CD4-positive, alpha-beta T cell treated with Interferon alpha-2 for 1 hour (primary cell): ENCODE measurements at places on chromosomes 2 and 18.

GRCh38 chr2:191638079-191638801 is 39.7 kb upstream of the NABP1 start:
- DNase-seq, result no peak

GRCh38 chr2:167825664-167826063 is 421.7 kb downstream of the STK39 start:
- no peak for DNase-seq

DNA sequence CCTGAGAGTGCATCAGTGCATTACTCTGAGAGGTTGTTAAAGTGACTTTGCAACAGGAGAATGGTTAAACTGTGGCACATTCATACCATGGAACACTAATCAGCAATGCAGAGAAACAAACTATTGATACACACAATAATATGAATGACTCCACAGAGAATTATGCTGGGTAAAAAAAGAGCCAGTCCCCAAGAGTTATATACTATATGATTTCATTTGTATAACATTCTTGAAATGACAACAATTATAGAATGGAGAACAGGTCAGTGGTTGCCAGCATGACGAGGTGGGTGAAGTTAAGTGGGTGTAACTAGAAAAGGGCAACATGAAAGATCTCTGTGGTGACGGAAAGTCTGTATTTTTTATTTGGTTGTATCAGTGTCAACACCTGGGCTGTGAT is 3.0 kb upstream of the NT5C1B start:
- DNase-seq, result no peak

- no peak for DNase-seq
Measured at GRCh38 chr2:136122661-136123060, 4.7 kb upstream of the CXCR4 start.

- peak; percentile 1 for DNase-seq
Measured at GRCh38 chr2:171522788-171523087, 464 bp downstream of the CYBRD1 start.

DNA sequence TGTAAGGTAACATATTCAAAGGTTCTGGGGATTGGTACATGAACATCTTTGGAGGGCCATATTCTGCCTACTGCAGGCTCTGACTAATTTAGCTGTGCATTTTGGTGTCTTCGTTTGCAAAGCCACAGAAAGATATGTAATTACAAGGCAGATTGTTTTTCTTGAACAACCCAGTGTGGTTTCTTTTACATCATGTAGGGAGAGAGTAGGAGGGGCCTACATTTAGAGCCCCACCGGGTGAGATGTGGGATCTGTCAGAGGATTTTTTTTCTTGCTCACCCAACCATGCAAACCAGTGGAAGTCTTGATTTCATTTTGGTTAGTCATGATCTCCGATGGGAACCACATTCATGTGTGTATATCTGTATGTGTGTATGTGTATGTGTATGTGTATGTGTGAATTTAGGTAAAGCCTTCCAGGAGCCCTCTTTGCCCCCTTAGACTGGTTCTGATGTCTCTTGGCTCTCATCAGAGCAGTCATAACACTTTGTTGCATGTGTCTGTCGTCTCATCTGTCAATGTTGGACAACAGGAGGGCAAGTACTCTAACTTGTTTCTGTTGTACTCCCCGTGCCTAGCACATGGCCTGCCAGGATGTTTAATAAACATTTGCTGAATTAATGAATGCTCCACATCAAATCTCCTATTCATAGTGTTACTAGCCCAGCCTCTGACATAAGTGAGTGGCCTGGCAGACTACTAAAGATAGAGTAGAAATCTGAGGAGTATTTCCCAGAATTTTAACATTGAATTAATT is 239.9 kb downstream of the MTX2 start:
- DNase-seq, result no peak

DNA sequence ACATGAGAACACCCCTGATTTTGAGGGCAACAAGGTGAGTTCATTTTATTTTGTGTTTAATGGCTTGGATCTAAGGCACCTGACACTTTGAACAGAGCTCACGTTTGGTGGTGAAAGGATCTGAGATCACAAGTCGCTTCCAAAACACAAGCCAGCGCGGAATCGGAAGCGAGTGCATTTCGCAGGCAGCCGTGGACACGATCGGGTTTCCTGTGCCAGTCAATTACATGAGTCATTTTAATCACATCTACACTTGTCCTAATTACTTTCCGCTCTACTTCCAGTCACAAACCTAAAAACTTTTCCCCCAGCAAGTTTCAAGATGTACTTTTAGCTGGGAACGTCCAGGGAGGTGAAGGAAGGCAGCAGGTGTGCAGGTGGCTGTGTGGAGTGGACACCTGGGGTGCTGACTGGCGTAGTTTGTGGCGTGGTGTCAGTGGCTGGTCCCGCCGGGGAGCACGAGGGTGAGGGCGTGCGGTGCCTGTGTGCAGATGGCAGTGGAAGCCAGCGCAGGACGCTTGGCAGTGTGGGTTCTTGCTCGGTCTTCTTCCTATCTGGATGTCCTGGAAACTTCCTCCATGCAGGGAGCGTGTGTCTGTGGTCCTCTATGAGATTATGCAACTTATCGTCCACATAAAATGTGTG is 75.6 kb downstream of the DCDC2C start:
- DNase-seq, result no peak

GRCh38 chr18:13517369-13517768 is 209.0 kb downstream of the FAM210A start:
- no peak for DNase-seq

DNA sequence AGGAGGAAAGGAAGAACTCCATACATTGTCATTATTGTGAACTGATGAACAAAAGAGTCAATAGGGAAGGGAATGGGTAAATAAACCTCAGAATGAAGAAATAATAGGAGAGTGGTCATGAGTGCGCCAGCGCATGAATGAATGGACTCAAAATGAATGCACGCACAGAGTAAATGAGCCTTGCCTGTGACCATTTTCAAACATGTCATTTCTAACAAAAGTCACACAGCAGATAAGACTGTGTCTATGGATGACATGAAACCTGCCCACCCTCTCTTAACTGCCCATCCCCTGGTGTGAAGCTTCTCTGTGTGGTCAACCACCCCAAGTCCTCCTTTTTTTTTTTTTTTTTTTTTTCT is 121.1 kb upstream of the TEX51 start:
- DNase-seq, result no peak

GRCh38 chr2:196234672-196235071 is 63.3 kb upstream of the STK17B start:
- peak; percentile 35 for DNase-seq

- DNase-seq, result no peak
Measured at GRCh38 chr2:216195565-216196029, 86.4 kb downstream of the XRCC5 start.

GRCh38 chr2:106851087-106851874 is 34.7 kb downstream of the ST6GAL2 start:
- no peak for DNase-seq

DNA sequence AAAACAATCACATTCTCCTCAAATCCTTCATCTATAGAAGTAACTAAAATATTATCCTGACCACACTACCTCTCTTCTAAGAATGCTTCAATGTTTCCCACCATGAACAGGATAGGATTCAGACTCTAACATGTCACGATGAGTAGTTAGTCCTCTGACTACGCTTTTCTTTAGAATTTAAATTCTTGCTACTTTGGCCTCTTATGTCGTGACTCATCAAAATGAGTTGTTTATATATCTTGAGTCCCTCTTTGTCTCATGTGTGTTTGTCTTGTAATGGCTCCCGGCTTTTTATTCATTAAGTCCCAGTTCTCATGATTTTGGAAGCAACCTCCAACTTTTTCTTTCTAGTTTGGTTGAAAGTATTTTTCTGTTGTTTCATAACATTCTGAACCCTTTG is 1289.2 kb downstream of the DSC3 start:
- no peak for DNase-seq

- DNase-seq, result no peak
Measured at GRCh38 chr2:207088839-207089238, 76.9 kb downstream of the KLF7 start.

DNA sequence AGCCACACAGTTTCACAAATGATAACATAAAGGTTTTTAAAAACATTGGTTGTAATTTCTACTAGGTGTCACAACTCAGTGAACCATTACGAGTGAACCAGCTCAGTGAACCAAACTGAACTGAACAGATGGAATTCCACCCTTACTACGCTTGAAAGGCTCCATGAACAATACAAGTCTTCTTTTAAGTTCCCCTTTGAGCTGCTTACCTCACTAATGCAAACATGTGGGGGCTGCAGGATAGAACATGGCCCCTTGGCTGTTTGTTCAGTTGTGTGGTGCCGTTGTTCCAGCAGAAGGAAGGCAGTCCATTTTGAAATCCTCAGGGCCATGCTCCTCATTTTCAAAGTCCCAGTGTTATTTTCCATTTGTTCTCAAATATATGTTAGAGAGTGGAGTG is 30.7 kb upstream of the KLHL14 start:
- DNase-seq, result no peak

DNA sequence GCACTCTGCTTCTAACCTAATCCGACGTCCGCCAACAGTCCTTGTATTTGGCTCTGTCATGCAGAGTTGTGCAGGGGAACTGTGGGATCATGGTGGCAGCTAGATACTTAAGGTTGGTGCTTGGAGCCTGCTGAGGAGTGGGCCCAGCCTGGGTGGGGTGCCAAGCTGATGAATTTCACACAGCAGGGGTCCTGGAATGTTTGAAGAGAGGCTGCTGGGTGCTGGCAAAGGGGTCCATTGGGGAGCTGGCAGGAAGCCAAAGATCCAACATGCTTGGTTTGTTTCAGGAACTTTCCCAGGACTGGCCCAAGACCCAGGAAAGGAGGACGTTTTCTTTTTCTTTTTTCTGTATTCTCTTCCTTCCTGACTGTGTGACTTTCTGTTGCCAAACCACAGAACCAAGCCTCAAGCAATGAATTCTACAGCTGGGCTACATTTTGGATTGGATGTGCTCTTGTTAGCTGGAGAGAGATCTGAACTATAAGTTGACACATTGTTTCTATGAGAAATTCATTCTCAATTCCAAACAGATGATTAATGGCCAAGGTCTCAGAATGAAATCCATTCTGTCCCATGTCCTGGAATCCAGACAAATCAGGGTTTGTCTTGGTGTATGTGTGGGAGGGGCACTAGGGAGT is 49.9 kb downstream of the DHRS9 start:
- DNase-seq, result no peak

DNA sequence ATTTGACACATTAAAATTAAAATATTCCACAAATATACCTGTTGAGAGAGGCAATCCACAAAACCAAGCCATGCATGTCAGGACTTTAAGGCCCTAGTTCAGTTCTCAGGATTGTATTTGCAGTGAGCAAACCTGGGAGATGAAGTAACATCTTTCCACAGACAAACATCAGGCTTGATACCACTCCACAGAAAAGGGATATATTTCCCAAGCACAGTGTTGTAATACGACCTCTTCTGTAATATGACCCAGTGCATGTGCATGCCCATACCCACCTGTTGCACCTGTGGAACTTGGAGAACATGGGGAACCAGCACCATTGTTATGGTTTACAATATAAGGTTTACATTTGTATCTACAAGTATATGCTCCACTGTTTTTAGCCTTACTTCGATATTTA is 184.0 kb downstream of the PDE11A start:
- no peak for DNase-seq

DNA sequence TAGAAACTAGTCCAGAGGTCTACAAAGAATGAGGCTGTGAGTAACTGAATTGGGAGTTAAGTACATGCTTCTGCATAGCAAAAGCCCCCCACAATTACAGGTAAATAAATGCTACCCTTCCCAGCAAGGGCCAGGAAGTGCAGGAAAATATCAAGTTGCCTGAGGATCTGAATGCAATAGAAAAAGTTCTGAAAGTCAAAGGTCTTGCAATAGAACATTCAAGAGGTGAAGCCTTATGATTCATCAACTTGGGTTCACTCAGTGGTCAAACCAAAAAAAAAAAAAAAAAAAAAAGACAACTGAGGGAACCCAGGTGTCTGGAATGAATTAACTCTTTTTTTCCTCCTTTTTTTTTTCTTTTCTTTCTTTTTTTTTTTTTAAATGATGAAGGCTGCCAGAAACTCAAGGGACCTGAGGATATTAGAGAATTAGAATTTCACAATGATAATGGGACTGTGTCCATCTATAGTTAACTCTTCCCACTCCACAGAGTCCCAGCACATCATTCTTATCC is 42.9 kb upstream of the RFX8 start:
- no peak for DNase-seq

GRCh38 chr18:13376841-13377351 is 158.3 kb downstream of the LDLRAD4 start:
- DNase-seq, result peak; percentile 69

- no peak for DNase-seq
Measured at GRCh38 chr2:169065422-169065821, 3.9 kb upstream of the DHRS9 start.

DNA sequence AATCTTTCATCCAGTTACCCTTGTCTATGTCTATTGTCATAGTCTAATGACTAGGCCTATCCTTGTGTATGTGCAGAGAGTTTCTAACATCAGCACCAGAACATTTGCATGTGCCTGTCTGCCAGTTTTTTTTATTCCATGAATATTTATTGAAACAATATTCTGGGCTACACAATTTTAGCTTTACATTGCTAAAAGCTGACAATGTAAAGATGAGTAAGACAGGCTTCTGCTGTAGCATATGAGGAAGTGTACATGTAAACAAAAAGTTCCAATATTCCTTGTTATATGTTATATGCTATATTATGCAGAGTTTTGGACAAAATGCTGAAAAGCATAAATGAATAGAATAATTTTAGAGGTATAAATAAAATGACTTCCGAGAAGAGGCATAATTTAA is 357.7 kb downstream of the NYAP2 start:
- no peak for DNase-seq

DNA sequence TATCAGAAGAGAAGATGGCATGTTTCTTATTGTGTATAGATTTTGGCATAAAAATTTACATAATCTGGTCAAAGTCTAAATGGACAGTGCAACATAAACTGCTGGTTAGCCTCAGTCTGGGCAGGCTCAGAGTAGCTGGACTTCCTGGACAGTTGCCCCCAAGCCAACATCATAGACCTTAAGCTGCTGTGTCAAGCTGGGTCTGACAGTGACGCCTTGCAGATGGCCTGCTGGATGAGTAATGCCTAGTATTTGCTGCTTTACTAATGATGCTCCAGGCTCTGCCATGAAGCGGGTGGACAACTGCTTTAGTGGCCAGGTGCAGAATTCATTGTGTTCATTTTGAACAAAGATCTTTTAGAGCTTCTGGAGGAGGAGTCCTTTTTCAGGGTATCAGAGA is 603.7 kb upstream of the ZEB2 start:
- DNase-seq, result no peak

- DNase-seq, result peak; percentile 70
Measured at GRCh38 chr2:147182260-147182659, 662.6 kb upstream of the ACVR2A start.

- no peak for DNase-seq
Measured at GRCh38 chr2:239997686-239998409, 27.3 kb downstream of the NDUFA10 start.

- no peak for DNase-seq
Measured at GRCh38 chr2:103823847-103824246, 1030.1 kb upstream of the POU3F3 start.
